Kidney (tissue), 22 donors: ENCODE measurements at places on chromosomes 1 and 21.

- DNase-seq: peak; percentile 81
- no peaks in the 10 kb centered on the region for H3K36me3 ChIP-seq
- no peak overlapping the region for H3K4me3 ChIP-seq
- H3K27me3 ChIP-seq: no peaks in the 10 kb centered on the region
Measured at GRCh38 chr21:31580866-31581276, 78.6 kb upstream of the SOD1 start.

DNA sequence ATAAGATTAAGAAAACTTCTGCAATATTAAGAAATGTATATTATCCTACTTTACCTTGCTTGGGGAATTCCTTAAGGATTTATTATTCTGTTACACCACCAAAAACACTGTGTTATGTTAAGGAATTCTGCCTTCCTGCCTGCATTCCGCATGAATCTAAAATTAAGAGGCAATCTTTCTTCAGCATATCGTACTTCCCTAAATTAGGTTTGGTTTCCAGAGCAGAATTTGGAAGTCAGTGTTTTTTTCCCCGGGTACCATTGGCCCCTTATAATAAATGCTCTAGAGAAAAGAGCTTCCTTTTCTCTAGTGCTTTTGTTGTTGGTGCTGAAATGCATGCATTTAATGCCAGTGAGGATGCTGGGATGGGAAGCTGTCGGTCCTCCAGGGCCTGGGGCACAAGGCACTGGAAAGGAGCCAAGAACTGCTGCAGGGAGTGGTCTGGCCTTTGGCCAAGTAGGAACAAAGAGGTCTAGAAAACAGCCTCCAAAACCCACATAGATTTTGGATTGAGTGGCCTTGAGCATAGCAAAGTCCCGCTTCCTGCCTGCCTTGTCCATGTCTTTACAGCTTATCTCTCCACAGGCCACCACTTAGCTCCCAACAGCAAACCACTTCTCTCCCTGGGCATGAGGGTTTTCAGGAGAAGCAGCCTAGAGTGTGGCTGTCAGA is 69.9 kb downstream of the RRAGC start:
- H3K4me1 ChIP-seq: no peaks in the 10 kb centered on the region
- H3K27me3 ChIP-seq: no peaks in the 10 kb centered on the region
- H3K4me3 ChIP-seq: no peak overlapping the region

DNA sequence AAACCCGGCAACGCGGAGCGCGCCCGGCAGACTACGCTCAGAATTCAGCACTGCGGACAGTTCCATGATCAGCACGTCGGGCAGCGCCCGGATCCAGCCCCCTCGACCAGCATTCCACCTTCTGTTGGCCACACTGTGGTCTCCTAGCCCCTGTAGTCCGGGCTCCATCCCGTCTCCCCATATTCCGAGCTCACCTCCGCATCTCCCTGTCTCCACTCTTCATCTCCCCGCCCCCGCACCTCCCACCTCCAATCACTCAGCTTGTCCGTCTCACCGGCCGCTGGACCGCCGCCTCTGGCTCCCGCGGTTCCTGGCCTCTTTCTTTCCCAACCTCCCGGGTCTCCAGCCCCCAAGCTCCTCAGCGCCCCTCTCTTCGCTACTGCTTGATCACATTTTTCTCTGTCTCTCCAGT is 500 bp downstream of the EPHA10 start:
- H3K4me1 ChIP-seq: no peaks in the 10 kb centered on the region
- peak; percentile 85 for DNase-seq
- H3K27me3 ChIP-seq: peaks cover 20% of the 10 kb centered on the region
- H3K27ac ChIP-seq: no peak overlapping the region
- H3K4me3 ChIP-seq: no peak overlapping the region

DNA sequence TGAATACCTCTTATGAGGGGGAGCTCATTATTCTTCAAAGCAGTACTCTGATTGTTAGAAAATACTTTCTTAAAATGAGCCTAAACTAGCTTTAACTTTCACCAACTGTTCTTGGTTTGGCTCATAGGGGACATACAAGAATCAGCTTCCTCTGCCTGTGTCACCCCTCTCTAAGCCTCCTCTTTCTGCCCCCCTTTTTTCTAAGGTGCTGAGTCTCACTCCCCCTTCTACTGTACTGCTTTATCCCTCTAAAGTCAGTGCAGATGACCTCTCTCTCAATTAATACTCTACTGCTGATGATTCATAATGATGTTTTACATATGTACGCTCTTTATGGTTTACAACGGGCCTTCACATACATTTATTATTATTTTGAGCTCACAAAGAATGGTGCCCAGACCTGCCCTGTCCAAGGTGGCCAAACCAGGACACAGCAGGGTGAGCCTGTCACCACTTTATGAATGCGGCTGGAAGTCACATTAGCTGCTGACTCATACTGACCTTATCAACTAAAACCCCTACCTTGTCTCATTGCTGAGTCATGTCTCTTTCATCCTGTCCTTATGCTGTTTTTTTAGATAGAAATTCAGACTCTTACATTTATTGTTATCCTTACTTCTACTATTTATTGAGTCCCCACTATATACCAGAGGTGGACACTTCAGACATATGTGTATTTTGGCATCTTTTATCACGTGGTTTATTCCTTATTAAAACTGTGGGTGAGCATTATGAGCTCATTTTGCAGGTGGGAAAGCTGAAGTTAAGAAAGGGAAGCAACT is 126.9 kb downstream of the RNF220 start:
- H3K4me3 ChIP-seq: no peak overlapping the region
- no peak overlapping the region for H3K27ac ChIP-seq
- no peaks in the 10 kb centered on the region for H3K36me3 ChIP-seq
- no peaks in the 10 kb centered on the region for H3K4me1 ChIP-seq
- no peak for DNase-seq

DNA sequence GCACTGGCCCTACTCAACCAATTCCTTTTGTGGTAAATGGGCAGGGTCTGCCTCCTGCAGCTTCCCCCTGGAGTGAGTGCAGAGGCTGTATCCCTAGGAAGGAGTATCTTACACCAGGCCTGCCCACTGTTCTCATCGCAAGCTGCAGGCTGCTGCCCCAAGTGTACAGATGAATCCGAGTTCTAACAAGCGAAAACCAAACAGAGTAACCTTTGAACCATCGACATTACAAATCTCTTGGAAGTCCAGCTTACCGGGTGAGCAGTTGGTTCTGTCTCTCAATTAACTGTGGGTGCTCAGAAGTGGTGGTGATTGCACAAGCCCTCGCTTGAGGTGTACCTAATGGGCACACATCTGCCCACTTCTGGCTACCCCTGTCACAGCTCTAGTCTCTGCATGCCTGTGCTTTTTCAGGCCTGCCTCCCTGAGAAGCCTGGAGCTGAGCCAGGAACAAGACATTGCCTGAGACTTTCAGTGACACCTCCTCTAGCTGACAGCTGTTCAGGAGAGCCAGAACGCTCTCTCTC is 22.7 kb downstream of the INAVA start:
- no peaks in the 10 kb centered on the region for H3K27me3 ChIP-seq
- no peaks in the 10 kb centered on the region for H3K4me1 ChIP-seq
- no peak for DNase-seq

DNA sequence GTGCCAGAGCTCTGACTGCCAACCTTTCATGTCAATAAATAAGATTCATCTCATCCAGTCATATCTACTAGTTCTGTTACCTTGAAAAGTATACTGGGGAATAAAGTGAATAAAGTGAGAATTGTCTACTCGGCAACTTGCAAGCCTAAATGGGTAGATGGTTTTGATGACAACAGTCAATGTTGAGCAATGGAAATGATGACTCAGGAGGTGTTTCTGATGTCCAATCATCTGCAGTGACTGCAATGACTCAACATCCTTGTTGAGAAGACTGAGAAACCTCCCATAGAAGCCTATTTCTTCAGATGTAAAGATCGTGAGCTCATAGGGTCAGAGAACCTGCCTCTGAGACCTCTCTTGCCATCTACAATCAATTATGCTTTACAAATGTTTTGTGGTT is 276.4 kb downstream of the SPATA17 start:
- H3K27me3 ChIP-seq: no peaks in the 10 kb centered on the region
- H3K4me3 ChIP-seq: no peak overlapping the region
- no peaks in the 10 kb centered on the region for H3K36me3 ChIP-seq

GRCh38 chr21:42563686-42564085 is 50.0 kb downstream of the SLC37A1 start:
- H3K27ac ChIP-seq: no peak overlapping the region
- H3K27me3 ChIP-seq: no peaks in the 10 kb centered on the region
- no peak for DNase-seq

- no peaks in the 10 kb centered on the region for H3K36me3 ChIP-seq
- no peaks in the 10 kb centered on the region for H3K27me3 ChIP-seq
- H3K4me3 ChIP-seq: no peak overlapping the region
- H3K4me1 ChIP-seq: peaks cover 2% of the 10 kb centered on the region
Measured at GRCh38 chr1:11727119-11727518, 8.8 kb upstream of the AGTRAP start.

- H3K36me3 ChIP-seq: no peaks in the 10 kb centered on the region
- peak overlapping the region; percentile 81 for H3K4me3 ChIP-seq
- no peaks in the 10 kb centered on the region for H3K4me1 ChIP-seq
- no peaks in the 10 kb centered on the region for H3K27me3 ChIP-seq
Measured at GRCh38 chr1:227728059-227728891, 6.8 kb downstream of the JMJD4 start.

GRCh38 chr1:44377925-44378784 is 23.1 kb upstream of the ERI3 start:
- no peak overlapping the region for H3K4me3 ChIP-seq
- peak; percentile 66 for DNase-seq
- no peaks in the 10 kb centered on the region for H3K4me1 ChIP-seq
- peaks cover 3% of the 10 kb centered on the region for H3K27me3 ChIP-seq
- no peak overlapping the region for H3K27ac ChIP-seq
- no peaks in the 10 kb centered on the region for H3K36me3 ChIP-seq

DNA sequence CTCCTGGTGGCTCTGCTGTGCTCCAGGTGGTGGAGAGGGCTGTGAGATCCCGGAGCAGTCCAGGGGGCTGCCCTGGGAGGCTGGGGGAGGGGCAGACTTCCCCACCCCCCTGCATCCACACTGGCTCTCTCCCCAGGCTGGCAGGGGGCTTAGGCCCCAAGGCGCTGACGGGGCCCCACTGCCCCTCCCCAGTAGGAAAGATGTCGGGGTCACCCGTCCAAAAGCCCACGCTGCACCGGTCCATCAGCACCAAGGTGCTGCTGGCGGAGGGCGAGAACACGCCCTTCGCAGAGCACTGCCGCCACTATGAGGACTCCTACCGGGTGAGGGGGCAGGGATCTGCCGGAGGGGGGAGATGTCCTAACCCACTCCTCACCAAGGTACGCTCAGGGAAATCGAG is 5.8 kb downstream of the RNF207 start:
- no peak overlapping the region for H3K4me3 ChIP-seq
- no peaks in the 10 kb centered on the region for H3K27me3 ChIP-seq
- DNase-seq: no peak
- no peaks in the 10 kb centered on the region for H3K36me3 ChIP-seq
- peaks cover 3% of the 10 kb centered on the region for H3K4me1 ChIP-seq

DNA sequence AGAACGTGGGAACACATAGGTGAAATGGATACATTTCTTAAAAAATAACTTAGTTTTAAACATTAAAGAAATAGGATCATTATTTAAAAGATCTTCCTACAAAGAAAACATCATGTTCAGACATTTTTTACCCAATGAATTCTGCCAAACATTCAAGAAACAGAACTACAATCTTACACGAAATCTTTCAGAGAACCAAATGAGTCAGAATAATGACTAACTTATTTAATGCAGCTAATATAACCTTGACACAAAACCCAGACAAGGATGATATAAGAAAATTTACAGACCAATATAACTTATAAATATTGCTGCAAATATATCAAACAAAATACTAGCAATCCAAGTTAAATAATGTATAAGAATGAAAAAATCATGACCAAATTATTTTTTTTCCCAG is 220.1 kb upstream of the KCNK2 start:
- no peak overlapping the region for H3K4me3 ChIP-seq
- no peaks in the 10 kb centered on the region for H3K4me1 ChIP-seq
- H3K27ac ChIP-seq: no peak overlapping the region
- no peaks in the 10 kb centered on the region for H3K36me3 ChIP-seq
- H3K27me3 ChIP-seq: no peaks in the 10 kb centered on the region
- DNase-seq: no peak

DNA sequence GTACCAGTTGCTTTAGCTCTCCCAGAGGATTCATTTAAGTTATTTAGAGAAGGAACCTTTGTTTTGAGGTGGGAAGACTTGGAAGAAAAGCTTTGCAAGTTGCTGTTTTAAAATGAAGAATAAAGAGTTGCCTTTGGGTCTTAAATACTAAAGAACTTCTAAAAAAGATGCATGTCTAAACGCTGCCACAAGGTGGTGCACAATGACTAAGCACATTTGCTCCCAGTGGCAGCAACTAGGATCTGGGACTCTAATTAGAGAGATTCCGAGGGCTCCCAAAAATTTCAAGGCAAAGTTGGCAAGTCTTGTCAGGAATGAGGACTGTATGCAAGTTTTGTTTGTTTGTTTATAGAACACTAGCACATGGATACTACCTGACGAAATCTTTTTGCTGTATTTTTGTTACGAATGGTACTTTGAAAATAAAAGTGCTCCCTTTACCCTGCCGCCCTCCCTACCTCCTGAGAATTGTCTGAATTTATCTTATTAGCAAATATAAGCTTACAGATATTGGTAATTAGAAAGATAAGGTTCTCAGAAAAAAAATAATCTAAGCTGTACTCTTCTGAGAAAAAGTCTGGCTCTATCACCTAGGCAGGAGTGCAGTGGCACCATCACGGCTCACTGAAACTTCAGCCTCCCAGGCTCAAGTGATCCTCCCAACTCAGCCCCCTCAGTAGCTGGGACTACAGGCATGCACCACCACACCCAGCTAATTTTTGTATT is 121.8 kb downstream of the HFM1 start:
- DNase-seq: peak; percentile 42
- no peaks in the 10 kb centered on the region for H3K36me3 ChIP-seq
- H3K4me1 ChIP-seq: no peaks in the 10 kb centered on the region
- no peaks in the 10 kb centered on the region for H3K27me3 ChIP-seq
- peak overlapping the region; percentile 32 for H3K4me3 ChIP-seq
- H3K27ac ChIP-seq: no peak overlapping the region

GRCh38 chr1:235136111-235136510 is 7.5 kb upstream of the TOMM20 start:
- no peaks in the 10 kb centered on the region for H3K27me3 ChIP-seq
- H3K4me1 ChIP-seq: no peaks in the 10 kb centered on the region
- no peak overlapping the region for H3K27ac ChIP-seq
- no peak overlapping the region for H3K4me3 ChIP-seq

DNA sequence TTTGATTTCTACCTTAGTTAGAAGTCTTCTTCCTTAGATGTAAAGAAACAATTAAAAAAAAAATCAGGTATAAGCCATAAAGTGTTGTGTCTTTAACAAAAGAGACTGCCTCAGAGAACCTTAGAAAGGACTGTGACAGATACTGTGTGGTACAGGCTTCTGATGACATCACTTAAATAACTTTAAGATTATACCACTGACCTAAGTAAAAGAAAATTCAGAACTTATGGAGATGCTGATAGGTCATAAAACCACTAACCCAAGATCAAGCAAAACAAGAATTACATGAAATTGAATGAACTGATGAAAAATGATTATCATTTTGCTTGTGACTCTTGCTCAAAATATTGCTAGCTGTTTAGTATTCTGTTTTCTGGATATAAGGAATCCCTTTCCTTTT is 220.8 kb downstream of the NRIP1 start:
- no peaks in the 10 kb centered on the region for H3K4me1 ChIP-seq
- no peak overlapping the region for H3K27ac ChIP-seq
- H3K36me3 ChIP-seq: no peaks in the 10 kb centered on the region
- no peaks in the 10 kb centered on the region for H3K27me3 ChIP-seq
- no peak overlapping the region for H3K4me3 ChIP-seq
- no peak for DNase-seq
